DMS153 (cell line): ENCODE measurements at places on chromosomes 6 and 20.

- no peak for DNase-seq
Measured at GRCh38 chr20:62691487-62691886, 17.1 kb upstream of the NTSR1 start.

DNA sequence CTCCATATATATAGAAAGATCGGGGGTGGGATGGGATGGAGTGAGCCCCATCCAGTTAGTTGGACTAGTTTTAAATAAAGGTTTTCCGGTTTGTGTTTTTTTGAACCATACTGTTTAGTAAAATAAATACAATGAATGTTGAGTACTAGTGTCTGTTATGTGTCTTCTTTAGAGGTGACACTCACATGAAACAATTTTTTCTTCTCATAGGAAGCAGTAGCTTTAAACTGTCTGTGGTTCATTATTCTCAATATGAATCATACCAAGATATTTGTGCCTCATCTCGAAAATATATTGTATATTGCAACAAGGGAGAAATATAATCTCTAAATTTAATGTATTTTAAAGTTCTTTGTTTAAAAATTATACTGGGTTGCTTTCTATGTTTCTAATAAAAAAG is 33.4 kb downstream of the HSF2 start:
- no peak for DNase-seq

DNA sequence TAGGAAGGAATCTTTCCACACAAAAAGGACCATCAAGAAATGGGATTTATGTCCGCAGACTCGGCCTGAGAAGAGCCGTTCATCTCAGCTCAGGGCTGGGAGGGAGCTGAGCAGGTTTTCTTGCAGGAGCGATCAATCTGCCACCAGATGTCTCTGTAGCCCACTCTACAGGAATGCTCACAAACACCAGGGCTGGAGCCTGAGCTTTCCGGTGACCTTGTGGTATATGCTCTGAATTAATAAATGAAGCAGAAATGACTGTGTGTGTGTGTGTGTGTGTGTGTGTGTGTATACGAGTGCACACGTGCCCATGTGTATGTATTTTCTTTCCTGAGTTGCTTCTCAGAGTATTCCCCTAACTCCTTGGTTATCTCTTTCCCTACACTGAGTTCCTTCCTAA is 12.0 kb downstream of the CD83 start:
- DNase-seq: no peak

- DNase-seq: no peak
Measured at GRCh38 chr6:37576336-37576737, 76.6 kb upstream of the CCDC167 start.

GRCh38 chr6:63558278-63558677 is 14.0 kb upstream of the LOC128125822 start:
- DNase-seq: no peak
